SW480 (cell line): ENCODE measurements at places on chromosomes 5 and 9.
A peak's percentile ranks its signal among the peaks of the same experiment; 100 is the strongest.

DNA sequence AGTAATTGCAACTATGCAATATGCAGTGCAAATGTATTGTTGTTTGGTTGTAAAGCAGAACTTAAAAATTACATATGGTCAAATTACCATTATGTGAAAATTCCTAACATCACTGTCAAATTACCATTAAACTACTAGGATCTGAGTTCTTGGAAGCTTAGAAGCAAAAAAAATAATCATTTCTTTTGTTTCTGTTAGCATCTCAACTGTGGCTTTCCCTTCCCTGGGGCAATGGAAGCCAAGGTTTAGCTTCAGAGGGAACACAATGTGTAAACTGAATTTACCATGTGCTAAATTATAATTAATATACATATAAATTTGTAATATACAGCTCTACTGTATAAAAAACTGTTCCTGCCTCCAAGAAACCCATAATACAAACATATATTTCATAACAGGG lies 159.4 kb downstream of the GNAQ start:
- no peak for DNase-seq

DNA sequence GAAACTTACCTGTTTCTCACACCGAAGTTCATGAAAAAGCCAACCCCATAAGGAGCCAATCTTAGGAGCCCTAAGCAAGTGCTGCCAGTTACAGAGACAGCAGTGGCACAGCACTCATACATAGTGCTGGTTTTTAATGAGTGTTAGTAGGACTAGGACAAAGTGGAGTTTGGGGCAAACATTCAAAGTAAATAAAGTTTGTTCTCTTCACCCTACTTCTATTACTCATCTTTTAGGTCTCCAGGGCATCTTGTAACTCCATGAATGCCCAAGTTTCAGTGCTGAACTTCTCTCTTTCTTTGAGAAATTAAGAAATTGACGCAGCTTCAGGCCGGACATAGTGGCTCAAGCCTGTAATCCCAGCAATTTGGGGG lies 584.7 kb downstream of the EBF1 start:
- DNase-seq = no peak

DNA sequence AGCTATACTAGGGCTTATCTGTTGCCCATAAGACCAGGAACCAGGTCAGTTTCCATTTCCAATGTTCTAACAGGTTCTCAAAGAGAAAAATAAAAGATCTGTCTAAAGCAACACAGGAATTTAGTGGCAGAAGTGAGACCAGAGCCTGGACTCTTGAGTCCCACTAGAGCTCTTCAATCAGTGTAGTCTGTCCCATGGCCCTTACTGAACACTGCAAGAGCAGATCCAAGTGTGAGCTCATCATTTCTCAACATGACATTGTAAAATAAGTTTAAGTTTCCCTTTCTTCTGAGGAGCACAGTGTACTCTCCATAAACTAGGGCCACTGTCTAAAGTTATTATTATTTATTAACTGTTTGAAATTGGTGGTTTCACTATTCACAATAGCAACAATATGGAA lies 8.6 kb upstream of the PAPPA start:
- DNase-seq = no peak

- no peak for DNase-seq
Observed at GRCh38 chr9:108095496-108095895, 605.9 kb upstream of the KLF4 start.

DNA sequence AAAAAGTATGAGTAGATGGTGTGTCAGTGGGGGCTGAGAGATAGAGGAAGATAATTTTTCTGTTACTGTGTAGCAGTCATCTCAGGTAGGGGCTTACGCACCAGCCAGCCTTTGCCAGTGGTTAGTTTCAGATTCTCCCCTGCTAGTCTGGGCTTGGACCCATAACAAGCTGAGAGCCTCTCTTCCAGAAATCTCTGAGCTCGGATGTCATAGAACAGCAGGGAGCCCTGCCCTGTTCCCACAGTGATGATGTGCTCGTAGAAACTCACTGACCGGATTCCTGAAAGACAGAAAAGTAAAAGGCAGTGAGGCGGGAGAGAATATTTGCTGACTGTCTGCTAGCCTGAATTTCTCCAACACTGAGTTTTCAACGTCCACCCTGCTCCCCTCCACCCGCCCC lies 37.2 kb downstream of the DCAF12 start:
- no peak for DNase-seq

GRCh38 chr9:129724456-129725190 lies 28.2 kb downstream of the PTGES start:
- DNase-seq = no peak

DNA sequence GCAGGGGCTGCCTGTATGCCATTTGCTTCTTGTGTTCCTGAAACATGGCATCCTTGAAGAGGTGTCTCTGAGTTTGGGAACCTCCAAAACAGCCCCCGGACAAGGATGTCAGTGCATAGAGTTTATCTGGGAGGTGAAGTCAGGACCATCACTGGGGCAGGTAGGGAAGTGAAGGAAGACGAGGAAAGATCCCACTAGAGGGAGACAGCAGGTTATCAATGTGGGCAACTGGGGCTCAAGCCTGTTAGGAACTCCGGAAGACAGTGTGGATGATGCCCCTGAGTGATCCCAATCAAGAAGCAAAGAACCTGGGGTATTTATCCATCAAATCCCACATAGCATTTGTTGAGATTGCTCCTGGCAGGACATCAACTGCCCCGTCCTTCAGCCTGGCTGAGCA lies 233.1 kb downstream of the AGTPBP1 start:
- peak; percentile 21 for DNase-seq

- DNase-seq = no peak
Observed at GRCh38 chr9:123255718-123256117, 12.7 kb downstream of the STRBP start.

- DNase-seq = no peak
Observed at GRCh38 chr9:77743386-77743785, 95.3 kb upstream of the GNA14 start.
